ENCODE measurements at places on chromosomes 4 and X. TPM values are rescaled to one million over a fixed set of nuclear protein-coding genes. Genes with fewer than 3 reads are reported as not detected.

- no peak for DNase-seq
Observed at GRCh38 chrX:100964362-100964761, 5.1 kb upstream of the ARL13A start.

The SPANXA2 gene
- not detected for total RNA-seq

DNA sequence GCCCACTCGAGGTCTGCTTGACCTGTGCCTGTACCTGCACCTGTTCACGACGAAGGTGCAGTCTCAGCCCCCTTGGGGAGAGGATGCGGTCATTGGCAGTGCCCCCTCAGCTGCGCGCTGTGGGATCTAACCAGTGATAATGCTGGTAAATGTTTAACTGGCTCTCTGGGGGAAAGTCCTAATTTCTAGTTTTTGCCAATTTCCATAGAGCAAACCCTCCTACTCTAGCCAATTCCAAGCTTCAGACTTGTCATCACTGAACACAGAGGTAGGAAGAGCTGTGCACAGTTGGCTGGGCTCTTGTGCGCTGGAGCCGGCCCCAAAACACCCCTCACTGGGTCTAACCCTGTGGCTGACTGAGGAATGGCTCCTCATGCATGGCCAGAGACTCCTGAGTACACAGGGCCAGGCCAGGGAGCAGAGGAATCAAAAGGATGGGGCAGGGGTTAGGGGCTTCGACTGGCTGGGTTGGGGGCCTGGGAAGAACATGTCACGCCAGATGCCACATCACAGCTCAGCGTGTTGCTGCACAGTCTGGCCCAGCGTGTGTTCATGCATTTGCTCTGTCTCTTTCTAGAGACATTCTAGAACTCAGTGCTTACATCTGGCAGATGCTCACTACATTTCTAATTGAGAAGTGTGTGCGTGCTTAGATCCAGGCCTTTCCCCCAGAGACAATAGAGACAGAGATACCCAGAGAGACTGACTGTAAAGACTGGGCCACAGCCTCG is 270.8 kb downstream of the BCOR start:
- no peak for DNase-seq

The HPSE gene
- total RNA-seq, result 1.5 TPM

The TCEAL2 gene
- 0.27 TPM for total RNA-seq

The CT45A2 gene
- not detected for total RNA-seq

The PPARGC1A gene
- 82.8 TPM for total RNA-seq

DNA sequence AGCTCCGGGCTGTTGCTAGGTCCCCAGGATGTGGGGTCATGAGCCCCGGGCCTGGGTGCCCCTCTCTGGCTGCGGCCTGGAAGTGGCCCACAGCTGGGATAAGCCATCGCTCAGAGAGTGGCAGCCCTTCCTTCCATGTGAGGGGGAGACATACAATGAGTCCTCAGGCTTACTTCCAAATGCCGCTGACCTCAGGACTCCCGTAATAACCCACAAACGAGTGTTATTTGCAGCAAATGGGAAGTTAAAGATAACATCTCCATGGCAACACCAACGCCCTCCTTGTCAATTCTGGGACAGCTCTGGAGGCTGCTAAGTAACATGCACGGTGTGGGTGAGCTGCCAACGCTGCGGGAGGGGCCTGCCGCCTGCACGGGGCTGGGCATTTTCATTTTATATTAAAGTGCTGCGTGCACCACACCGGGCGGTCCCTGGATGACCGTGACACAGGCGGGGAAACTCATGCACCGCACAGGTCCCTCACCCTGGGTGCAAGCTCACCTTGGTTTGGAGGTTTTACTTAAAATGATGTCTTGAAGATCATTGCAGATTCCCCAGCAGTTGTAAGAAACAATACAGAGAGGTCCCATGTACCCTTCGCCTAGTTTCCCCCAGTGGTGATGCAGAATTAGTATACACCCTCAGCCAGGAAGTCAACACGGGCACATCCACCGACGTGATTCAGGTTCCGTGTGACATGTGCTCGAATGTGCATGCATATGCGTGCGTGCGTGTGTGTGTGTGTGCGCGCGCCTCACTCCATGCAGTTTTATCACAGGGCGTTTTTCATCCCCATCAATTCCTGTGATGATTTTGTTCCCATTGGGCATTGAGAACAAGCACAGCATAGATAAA is 79.4 kb downstream of the ABLIM2 start:
- DNase-seq, result no peak

- DNase-seq, result no peak
Observed at GRCh38 chr4:149999485-150000074, 78.7 kb upstream of the DCLK2 start.

The FAM50A gene
- 45.6 TPM for total RNA-seq

GRCh38 chrX:18884916-18885315 is 99.0 kb downstream of the PHKA2 start:
- no peak for DNase-seq

DNA sequence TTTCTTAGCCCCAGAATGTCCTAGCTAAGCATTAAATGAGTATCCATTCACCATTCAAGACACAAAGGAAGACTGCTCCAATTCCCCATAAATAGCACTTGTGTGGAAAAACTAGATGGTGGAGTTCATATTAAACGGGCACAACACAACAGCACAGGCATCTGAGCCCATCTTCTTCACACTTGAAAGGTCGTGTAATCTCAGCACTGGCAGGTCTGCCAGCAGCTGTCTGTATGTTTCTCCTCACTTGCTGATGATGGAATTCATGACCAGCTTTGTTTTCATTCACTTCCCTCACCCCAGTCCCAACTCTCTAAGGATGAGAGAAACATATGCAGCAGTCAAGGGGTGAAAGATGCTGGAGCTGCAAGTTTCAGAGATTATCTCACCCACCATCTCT is 148.7 kb downstream of the AFAP1 start:
- no peak for DNase-seq

- no peak for DNase-seq
Observed at GRCh38 chr4:75848891-75849290, 53.4 kb downstream of the PPEF2 start.

GRCh38 chr4:81796790-81797528 is 325.3 kb upstream of the RASGEF1B start:
- no peak for DNase-seq

- no peak for DNase-seq
Observed at GRCh38 chr4:59570860-59571476, 1629.2 kb upstream of the ADGRL3 start.

The FUNDC1 gene
- 23.3 TPM for total RNA-seq

Data from Right ventricle myocardium superior (tissue), 1 donor.